ENCODE measurements at places on chromosomes 2 and 18.

DNA sequence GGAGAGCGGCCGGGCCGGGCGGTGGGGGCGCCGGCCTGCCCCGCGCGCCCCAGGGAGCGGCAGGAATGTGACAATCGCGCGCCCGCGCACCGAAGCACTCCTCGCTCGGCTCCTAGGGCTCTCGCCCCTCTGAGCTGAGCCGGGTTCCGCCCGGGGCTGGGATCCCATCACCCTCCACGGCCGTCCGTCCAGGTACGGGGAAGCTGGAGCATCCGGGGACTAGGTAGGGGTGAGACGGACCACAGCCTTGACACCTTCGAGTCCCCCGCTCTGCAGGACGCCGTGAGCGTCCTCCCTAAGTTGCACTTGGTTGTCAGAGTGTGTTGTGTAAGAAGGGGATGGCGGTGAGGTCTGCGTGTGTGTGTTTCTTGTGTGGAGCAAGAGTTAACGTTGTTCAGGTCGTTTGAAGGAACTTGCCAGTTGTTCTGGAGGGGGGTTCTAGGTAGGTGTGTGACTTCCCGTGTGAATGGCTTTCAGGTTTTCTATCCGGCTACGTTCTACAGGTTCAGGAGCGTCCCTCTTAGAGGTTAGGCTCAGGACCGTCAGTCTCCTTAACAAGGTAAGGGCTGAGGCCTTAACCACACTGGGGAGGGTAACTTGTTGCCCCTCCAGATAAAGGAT, 393 bp downstream of the IL1R1 start:
- DNase-seq: no peak

- DNase-seq: no peak
These were observed 28.2 kb upstream of the SOCS6 start for GRCh38 chr18:70260683-70261082.

- DNase-seq: no peak
These were observed 12.9 kb downstream of the ARPC2 start for GRCh38 chr2:218229851-218230250.

DNA sequence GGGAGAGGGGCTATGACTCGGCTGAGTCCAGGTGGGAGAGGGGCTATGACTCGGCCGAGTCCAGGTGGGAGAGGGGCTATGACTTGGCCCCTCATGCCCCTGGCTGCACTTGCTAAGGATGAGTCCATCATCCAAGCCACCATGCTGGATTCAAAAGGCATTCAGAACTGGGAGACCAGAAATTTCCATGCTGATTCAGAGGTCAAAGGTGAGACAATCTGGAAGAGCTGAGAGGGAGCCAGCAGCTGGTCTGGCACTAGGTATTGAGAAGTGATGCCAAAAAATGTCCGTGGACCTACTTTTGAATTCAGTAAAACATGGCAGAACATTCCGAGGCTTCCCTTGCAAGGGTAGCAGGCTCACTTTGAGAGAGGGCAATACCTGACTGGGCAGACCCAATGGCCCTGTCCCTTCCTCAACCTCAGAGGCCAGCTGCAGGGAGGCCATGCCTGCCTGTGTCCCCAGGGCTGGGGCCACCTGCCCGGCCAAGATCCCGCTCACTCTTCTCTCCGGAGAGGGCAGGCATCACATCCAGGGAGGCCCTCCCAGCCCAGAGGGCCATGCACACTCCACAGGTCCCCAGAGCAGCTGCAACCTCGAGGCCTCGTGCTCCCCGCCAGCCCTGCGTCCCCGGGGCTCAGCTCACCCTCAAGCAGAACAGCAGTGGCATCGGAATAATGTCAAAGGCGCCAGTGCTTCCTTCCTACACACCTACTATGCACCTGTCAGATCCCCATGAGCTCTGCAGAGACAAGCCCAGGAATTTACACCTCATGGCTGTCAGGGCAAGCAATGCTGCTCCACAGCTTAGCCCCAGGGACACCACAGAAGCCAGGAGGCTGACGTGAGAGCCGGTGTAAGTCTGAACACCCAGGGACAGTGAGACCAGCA, 80.2 kb upstream of the GPC1 start:
- no peak for DNase-seq

DNA sequence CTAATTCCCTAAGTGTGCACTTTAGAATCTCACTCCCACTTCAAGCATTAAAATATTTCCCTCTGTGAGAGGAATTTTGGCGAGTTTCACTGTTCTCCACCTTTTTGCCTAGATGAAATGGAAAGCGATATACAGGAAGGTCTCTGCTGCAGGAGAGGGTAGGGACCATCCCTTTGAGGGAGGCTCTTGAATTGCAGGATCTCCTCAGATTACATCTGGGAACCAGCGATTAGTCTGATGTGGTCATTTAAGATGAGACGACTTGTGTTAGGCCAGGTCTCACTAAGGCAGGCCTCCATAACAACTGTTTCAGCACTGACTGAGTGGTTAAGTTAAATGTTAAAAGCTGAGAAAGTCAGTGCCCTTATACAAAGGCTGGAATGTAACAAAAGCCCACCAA, 74.6 kb downstream of the ARL6IP6 start:
- DNase-seq: no peak
